ENCODE measurements at places on chromosomes 2 and 18.

GRCh38 chr18:68498185-68498584, 216.7 kb downstream of the TMX3 start:
- no peak for DNase-seq

- no peak for DNase-seq
Measured at GRCh38 chr2:63257473-63257872, 206.8 kb downstream of the OTX1 start.

GRCh38 chr18:911025-911424, 6.4 kb downstream of the ADCYAP1 start:
- no peak for DNase-seq

GRCh38 chr2:43175020-43175441, 51.4 kb downstream of the ZFP36L2 start:
- DNase-seq: peak; percentile 29

DNA sequence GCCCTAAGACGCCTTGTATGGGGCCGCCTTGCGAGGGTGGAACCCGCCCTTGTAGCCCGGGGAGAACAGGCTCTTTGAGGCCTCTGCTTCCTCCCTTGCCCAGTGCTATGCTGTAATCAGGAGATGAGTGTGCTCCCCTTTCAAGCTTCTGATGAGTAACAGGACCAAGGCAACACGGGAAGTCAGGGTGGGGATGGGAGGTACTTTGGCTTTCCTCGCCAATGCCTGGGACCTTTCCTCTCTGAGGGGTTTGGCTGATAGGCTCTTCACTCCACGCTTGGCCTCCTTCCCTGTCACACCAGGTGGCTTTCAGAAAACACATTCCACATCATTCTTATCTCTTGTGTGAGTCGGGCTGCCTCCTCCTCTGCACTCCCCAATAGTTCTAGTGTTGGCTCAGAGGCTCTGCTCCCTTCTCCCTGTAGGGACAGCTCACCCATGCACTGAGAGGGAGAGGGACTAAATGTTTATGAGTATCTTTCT, 223.7 kb upstream of the TRIB2 start:
- no peak for DNase-seq

Measured in GM04503 (cell line).